ENCODE measurements at places on chromosomes 7 and 10. TPM values are rescaled to one million over a fixed set of nuclear protein-coding genes. Genes with fewer than 3 reads are reported as not detected.

- H3K27ac ChIP-seq = no peak overlapping the region
- H3K27me3 ChIP-seq = no peaks in the 10 kb centered on the region
- H3K36me3 ChIP-seq = no peaks in the 10 kb centered on the region
- DNase-seq = no peak
These were observed 69.9 kb upstream of the MRLN start for GRCh38 chr10:59823111-59823510.

GRCh38 chr10:60853107-60853506 is 74.8 kb downstream of the CDK1 start:
- DNase-seq = no peak
- no peak overlapping the region for H3K27ac ChIP-seq
- H3K4me1 ChIP-seq = no peaks in the 10 kb centered on the region
- no peaks in the 10 kb centered on the region for H3K36me3 ChIP-seq
- H3K27me3 ChIP-seq = no peaks in the 10 kb centered on the region

The ZNF273 gene
- polyA plus RNA-seq = 5.0 TPM

DNA sequence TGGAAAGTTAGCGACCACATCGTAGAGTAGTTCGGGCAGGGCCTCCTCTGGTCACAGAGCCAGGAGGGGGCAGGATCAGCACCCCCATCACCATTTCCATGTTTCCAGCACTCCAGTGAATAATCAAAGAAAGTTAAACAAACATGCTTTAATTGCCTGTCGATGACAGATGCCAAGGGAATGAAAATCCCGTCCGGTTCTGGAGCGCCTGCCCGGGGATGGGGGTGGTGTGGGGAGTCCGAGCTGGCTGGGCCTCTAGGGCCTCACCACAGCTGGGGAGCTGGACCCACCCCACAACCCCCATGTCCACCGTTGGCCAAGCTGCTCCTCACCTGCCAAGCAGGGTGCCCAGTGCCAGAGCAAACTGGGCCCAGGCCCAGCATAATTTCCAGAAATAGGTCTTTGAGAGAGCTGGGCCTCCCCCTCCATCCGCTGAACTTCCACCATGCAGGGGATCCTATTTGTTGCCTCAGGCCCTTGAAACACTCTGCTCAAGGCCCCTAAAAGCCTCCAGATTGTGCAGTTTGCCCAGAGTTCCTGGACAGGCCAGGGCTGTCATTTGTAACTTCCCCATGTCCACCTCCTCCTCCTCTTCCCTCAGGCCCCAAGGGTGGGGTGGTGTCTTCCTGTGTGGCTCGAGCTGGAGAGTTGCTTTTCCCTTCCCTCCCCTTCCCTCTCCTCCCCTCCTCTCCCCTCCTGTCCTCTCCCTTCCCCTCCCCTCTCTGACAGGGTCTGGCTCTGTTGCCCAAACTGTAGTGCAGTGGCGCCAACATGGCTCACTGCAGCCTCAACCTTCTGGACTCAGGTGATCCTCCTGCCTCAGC is 101.0 kb downstream of the MYL10 start:
- no peaks in the 10 kb centered on the region for H3K4me1 ChIP-seq
- no peak overlapping the region for H3K27ac ChIP-seq
- H3K36me3 ChIP-seq = no peaks in the 10 kb centered on the region
- H3K4me3 ChIP-seq = no peak overlapping the region
- H3K27me3 ChIP-seq = no peaks in the 10 kb centered on the region
- no peak for DNase-seq

GRCh38 chr10:117626228-117626627 is 83.7 kb downstream of the EMX2 start:
- H3K4me3 ChIP-seq = no peak overlapping the region
- H3K27ac ChIP-seq = no peak overlapping the region
- no peaks in the 10 kb centered on the region for H3K4me1 ChIP-seq
- H3K27me3 ChIP-seq = no peaks in the 10 kb centered on the region
- DNase-seq = no peak

- H3K27me3 ChIP-seq = no peaks in the 10 kb centered on the region
- H3K27ac ChIP-seq = no peak overlapping the region
- peaks cover 9% of the 10 kb centered on the region for H3K4me1 ChIP-seq
- no peak for DNase-seq
These were observed 13.5 kb downstream of the LRRC20 start for GRCh38 chr10:70368774-70369482.
